ENCODE measurements at places on chromosomes 3 and 15.

DNA sequence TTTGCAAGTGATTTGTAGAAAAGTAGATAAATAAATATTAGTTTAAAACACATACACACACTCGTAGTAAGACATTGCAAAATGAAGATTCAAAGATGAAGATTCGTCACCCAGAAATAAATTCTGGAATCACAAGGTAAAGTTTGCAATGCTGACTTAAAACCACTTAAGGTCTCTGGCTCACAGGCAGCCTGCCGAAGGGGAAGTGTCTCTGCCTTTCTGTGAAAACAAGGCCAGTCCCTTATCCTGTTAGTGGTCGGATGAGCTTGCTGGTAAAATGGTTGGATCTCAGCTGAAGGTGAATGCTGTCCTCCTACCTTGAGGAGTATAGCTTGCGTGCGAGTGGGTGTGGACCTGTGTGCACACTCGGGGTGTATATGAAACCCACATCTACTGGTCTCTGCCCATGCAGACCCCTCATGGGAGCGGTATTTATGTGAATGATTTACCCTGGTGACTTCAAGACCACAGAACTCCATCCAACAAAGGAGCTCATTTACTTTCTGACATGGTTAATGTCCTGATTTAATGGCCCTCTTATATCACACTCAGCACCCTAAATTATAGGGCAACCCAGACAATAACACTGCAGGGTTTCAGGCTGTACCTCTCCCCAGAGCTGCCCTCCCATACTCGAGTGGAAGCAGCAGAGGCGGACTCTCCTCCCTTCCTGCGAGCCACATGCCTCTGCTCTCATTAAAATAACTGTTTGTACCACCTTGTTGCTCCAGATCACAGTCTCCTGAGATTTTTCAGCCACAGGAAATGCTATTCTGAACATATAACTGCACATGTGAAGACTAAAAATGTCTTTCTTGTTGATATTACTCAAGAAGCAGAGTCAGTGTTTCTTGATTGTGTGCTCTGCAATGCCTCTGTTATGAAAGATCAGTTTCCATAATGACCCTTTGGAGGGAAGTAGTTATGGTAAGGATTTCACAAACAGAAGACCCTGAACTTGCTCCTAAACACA, 45.9 kb upstream of the ALDH1A3 start:
- no peak for DNase-seq

GRCh38 chr3:188706599-188706998, 465.2 kb upstream of the TPRG1 start:
- no peak for DNase-seq

DNA sequence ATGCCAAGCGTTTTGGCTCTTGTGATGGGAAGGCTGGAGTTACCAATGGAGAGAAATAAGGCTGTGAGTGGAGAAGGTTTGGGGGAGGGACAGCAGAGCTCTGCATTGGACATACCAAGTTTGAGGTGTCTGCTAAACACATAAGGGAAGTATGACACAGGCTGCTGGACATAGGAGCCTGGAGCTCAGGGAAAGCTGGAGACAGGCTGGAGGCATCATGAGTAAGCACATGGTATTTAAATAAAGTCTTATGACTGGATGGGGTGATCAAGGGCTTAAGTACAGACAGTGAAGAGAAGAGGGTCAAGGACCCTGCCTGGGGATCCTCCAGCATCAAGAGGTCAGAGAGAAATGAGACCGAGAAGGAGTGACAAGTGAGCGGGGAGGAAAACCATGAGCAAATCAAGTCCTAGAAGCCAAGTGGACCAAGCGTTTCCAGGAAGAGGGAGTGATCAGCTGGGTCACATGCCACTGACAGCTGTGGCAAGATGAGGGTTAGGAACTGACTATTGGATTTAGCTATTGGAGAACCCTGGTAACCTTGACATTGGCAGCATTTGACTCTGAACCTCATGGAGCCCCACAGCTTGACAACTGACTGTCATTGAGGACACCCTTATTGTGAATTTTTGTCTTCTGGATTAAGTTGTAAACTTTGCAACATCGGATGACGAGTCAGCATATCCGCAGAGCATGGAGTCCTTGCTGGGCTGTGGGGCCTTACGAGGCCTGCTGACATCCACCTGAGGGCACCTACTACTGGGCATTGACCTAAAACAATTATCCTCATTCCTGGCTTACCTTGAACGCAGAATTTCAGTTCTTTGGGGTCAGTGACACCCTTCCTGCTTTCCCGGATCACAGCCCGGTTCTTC, 78.7 kb upstream of the ETV5 start:
- no peak for DNase-seq

- no peak for DNase-seq
Measured at GRCh38 chr3:59268170-59268569, 218.3 kb upstream of the CFAP20DC start.

DNA sequence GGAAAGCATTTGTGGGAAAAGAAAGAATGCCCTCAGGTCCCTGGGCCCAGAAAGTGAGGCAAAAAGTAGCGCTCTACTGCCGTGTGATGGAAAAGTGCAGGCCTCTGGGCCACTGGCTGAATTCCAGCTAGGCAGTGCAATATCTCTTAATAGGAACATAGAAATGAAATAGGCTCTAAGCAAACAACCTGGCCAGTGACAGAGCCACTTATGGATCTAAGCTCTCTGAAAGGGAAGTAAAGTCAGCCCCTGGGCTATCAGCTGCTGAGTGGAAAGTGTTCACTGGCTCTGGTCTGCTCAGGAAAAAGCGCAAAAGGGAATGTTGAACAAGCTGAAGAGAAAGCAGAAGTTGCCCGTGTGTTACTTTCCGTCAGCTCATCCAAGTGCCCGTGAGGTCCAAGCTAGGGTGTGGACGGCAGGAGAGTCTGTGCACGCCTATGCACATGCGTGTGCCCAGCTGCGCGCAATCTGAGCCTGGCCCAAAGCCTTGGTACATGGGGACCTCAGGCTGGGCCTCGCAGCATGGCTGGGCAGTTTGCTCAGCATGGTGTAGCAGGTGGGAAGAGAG, 74.0 kb upstream of the RAD18 start:
- DNase-seq: no peak

- DNase-seq: peak; percentile 20
Measured at GRCh38 chr3:107928084-107928445, 162.8 kb downstream of the CD47 start.

- DNase-seq: peak; percentile 21
Measured at GRCh38 chr3:194740859-194741491, 55.3 kb downstream of the FAM43A start.

- no peak for DNase-seq
Measured at GRCh38 chr3:3800685-3801493, 1.7 kb downstream of the LRRN1 start.

- DNase-seq: peak; percentile 6
Measured at GRCh38 chr3:39013289-39013688, 38.5 kb downstream of the SCN11A start.

GRCh38 chr3:153354641-153355040, 192.6 kb downstream of the RAP2B start:
- DNase-seq: no peak

GRCh38 chr3:117272876-117273523, 563.4 kb downstream of the TUSC7 start:
- no peak for DNase-seq

- DNase-seq: peak; percentile 61
Measured at GRCh38 chr3:23826382-23827064, 20.8 kb downstream of the UBE2E1 start.

DNA sequence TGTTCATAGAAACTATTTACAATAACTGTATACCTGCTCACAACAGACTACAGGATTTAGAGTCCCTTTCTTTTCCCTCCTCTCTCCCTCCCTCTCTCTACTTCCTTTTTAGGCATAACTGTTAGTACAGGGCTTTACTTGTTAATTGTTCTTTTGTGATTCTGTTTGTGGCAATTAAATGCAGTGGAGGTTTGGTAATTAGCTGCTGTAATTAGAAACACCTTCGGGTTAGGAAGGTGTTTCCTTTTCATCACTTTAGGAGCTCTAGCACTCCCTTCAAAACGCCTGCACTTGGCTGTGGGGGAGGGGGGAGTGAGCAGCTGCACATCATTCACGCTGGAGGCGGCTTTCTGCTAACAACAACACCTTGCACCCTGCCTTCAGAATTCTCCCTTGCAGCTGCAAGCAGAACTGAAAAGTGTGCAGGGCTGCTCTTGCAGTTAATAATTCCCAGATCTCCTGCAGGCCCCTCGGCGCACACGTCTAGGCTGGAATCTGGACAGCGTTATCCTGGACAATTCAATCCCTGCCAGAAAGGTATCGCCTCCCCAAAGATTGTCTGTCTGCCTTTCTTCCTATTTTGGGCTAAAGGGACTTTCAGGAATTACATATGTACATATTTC, 242.6 kb upstream of the RGMA start:
- no peak for DNase-seq

DNA sequence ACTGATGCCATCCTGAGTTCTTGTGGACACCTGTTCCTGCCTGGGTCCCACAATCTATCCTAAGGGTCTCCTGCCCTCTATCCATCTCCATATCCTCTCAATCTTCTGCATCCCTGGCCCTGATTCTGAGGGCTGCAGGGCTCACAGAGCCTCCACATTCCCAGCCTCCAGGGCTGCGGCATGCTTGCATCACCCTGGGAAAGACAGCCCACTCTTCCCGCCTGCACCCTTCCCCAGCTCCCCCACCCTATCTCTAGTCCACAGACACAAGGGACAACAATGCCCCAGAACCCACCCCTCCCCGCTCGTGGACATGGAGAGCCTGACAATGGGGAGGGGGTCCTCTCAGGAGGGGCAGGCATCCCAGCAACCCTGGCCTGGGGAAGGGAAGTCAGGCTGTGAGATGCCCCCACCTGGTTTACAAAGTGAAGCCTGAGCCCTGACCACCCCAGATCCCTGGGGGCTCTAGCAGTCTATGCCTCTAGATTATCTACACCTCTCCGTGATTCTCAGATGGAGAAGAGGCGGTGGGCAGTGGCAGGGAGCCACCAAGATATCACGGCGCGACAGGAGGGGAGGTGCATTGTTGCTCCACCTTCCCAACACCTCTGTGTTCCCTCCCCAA, 10.3 kb downstream of the SEMA3G start:
- DNase-seq: no peak

DNA sequence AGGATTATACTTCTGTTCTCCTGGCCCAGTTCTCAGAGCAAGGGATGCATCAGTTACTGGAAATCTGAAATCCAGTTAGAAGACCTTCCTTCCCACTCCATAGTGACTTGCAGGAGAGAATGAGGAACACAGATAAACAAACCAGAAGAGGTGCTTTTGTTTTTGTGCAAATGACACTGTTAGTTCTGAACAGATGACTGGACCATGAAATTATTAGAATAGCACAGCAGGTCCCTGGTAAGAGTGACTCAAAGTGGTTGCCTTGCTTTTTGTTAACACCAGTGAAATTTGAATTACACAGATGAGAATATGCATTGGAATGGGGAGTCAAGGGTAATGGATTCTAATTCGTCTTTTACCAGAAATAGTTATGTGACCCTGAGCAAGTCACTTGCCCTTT, 30.4 kb upstream of the LRIG1 start:
- no peak for DNase-seq

DNA sequence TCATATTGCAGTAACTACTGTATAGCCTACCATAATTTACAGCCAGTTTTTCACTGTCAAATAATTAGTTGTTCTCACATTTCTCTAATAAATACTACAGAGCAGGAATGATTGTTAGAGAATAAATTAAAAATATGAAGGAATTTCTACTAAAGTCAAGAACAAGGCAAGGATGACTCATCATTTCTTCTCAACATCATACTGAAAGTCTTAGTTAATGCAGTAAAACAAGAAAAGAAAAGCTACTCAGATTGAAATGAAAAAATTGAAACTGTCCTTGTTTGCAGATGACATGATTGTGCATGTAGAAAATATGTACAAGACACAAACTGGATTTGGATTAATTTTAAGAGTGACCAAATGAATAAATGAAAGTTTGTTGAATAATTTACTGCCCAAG, 608.2 kb downstream of the NSUN3 start:
- DNase-seq: no peak

- DNase-seq: no peak
Measured at GRCh38 chr15:31472636-31473384, 146.2 kb downstream of the KLF13 start.

DNA sequence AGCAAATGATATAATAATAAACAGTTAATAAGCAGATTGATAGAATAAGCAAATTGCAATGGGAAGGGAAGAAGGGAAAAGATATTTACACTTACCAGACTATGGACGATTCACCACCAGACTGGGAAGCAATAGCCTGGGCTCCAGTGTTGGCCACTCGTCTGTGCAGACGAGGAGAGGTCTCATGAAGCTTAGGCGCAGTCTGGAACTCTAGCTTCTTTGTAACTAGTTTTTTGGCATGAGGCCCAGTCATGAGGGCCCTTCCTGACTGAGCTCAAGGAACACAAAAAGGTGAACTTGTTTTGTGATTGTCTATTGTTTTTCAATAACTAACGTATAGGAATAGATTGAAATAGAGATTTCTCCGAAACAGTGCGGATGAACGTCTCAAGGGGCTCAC, 63.3 kb upstream of the GATM start:
- DNase-seq: peak; percentile 18

DNA sequence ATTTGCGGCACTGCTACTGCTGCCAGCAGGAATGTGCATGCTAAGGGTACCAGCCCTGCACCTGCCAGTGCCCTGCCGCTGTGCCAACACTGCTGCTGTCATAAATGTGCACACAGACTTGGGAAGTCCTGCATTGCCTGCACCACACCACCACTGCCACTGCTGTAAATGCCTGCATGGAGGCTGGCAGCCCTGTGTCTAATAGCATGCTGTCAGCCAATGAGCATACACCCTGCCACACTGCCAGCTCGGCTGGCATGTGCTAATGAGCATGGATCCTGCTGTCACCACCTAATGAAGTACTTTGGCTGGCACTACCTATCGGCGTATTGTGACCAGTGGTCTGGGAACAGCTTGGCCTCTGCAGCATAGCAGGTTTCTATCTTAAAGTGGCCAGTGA, 981.8 kb upstream of the GBE1 start:
- no peak for DNase-seq

GRCh38 chr3:83670416-83670815, 1288.4 kb upstream of the CADM2 start:
- DNase-seq: no peak

DNA sequence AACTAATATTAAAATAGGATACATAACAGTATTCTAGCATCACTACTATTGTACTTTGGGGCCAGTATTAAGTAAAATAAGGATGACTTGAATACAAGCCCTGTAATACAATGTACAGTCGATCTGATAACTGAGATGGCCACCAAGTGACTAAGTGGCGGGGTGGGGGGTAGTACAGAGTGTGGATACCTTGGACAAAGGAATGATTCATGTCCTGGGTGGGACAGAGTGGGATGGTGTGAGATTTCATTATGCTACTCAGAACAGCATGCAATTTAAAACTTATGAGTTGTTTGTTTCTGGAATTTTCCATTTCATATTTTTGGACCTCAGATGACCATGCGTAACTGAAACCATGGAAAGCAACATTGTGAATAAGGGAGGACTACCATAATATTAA, 46.0 kb downstream of the SLC7A14 start:
- DNase-seq: no peak

GRCh38 chr15:45910671-45911070, 275.8 kb downstream of the SQOR start:
- no peak for DNase-seq

DNA sequence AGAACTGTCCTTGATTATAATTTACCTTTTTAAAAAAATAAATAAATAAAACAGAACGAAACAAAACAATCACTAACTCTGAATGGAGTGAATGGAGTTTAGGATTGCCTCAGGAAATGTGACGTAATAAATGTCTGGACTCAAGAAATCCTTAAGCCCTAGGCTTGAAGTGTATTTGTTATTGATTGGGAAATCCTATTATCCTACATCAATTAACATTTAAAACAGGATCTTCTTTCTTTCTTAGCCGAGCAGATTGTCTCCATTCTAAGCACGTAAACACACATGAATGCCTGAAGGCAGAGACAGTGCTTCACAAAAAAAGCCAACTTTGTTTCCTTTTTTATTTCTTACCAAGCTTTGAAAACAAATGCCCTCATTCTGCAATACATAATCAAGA, 33.4 kb downstream of the KAT2B start:
- DNase-seq: peak; percentile 25
